Colonic mucosa (tissue), 4 donors: ENCODE measurements at places on chromosomes 7 and 10. TPM values are rescaled to one million over a fixed set of nuclear protein-coding genes. Genes with fewer than 3 reads are reported as not detected.

Gene SRRM3
- total RNA-seq: 0.64 TPM

DNA sequence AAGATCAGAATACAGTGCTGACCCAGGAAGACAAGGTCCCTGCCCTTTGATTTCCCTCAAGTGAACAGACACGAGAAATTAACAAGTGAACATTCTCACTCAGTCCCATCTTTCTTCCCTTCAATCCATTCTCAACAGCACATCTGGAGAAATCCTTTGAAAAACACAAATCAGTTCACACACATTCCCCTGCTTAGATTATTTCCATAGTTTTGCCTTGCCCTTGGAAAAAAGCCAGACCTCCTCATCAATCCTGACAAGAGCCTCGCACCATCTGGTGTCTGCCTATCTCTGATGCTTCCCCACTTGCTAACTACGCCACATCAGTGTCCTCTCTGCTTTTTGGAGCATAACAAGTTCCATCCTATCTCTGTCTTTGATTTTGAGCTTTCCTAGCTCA, 94.4 kb upstream of the KIAA1217 start:
- no peak for DNase-seq

DNA sequence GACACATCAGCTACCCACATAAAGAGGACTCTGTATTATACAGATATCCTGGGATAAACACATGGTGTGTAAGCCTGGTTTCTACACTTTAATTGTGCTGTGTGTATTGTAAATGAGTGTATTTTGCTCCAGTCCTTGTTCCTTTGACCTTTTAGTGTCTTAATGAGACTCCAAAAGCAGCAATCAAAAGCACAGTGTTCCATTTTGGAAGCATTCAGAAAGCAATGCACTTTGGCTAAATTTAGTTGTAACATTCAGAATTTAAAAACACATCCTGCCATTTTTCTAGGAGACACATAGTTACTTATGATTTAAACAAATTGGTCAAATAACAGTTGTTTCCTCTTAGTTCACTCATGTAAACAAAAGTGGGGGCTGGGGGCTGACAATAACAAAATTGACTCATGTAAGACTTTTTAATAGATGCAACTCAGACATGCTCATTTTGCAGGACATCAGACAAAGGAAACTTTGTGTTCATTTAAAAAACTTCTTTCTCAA, 122.2 kb downstream of the GPR37 start:
- no peak for DNase-seq

- no peak for DNase-seq
Measured at GRCh38 chr7:130372402-130373165, 7.7 kb upstream of the CPA1 start.

- DNase-seq: no peak
Measured at GRCh38 chr10:132647424-132647823, 109.8 kb downstream of the INPP5A start.

- DNase-seq: peak; percentile 64
Measured at GRCh38 chr7:104848138-104848990, 165.6 kb upstream of the KMT2E start.

Gene DNAJC9
- 14.4 TPM for total RNA-seq

Gene CYP2C19
- total RNA-seq: 1.9 TPM

DNA sequence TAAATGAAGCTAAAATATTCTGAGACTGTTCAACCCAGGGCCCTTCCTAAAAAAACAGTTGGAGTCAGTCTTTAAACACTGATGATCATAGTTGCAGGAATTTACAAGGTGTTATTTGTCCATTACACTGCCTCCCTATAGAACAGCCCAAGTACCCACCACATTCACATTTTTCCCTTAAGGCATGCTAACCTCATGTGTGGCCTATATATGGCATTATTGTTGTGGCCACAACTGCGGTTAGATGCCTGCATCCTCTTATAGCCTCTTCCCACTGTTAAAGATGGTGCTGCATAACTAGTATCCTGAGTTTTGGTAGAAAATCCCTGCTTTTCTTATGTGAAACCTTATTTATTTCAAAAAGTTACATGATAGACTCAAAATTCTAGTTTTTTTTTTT, 287.9 kb upstream of the SEMA3A start:
- no peak for DNase-seq

DNA sequence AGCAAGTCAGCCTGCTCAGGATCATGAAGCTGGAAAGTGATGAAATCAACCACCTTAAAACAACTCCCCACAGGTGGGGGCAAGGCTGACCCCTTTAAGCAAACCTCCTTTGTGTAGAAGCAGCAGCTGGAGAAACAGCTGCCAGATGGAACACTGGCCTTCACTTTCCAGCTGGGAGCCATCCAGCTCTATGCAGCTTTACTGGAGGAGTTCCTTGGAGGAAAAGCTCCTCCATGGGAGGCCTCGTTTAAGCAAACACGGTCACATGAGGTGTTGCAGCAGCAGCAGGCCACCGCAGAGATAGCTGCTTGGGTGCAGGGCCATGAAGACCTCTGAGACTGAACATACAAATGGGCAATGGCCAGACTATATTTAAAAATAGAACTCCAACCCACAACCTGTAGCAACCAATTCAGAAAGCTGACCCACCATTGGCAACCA, 13.0 kb upstream of the DLG5 start:
- DNase-seq: peak; percentile 38

DNA sequence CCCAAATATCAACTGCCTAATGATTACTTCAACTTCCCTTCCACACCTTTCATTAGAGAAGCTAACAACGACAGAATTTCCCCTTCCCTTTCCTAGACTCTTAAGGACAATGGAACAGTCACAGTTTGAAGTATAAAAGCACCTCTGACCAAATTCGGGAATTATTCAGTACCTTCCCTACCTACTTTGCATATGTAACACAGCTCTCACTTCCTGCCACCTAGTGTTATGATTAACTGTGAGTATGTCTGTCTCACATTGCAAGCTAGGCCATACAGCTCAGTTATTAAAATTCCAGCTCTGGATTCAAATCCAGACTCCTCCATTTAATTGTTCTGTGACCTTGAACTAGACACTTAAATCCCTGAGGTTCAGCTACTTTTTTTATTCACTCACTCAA, 44.8 kb upstream of the HPSE2 start:
- DNase-seq: no peak

DNA sequence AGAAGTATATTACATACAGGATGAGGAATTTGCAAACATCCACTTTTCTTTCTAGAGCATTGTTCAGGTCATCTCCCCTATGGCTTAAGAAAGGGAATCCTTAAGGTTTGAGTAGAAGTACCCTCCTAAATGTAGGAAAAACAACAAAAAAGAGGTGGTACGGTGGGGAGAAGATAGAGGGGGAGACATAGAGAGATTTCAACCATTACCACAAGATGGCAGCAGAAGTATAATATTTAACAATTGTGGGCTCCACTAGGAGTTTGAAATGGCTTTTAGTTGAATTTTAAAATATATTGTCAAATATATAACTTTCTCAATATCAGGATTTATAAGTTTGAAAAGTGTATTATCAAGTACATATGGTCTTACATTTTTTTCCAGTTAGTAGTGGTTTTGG, 72.7 kb upstream of the PRKG1 start:
- DNase-seq: no peak

DNA sequence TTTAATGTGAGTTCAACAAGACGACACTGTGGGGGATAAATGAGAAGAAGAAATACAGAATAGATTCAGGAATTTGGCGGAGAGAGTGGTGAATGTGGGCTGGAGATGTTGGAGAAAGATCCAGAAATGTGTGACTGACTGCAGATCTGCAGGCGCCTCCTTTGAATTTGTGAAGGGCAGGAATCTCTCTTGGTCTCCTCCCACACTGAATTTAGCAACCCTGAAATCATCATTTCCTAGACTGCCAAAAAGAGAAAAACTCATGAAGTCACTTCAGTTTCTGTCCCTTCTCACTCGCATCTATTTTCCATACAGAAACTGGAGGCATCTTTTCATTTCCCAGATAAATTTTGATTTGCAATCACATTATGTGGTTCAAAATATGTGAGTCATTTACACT, 128.7 kb downstream of the GNAI1 start:
- no peak for DNase-seq
